Stimulated activated CD4-positive, alpha-beta T cell treated with anti-CD3 and anti-CD28 coated beads, Interleukin-1b, Interleukin-23, amount 100 ng/mL, for 1 hour (primary cell): ENCODE measurements at places on chromosomes 2 and 18.

DNA sequence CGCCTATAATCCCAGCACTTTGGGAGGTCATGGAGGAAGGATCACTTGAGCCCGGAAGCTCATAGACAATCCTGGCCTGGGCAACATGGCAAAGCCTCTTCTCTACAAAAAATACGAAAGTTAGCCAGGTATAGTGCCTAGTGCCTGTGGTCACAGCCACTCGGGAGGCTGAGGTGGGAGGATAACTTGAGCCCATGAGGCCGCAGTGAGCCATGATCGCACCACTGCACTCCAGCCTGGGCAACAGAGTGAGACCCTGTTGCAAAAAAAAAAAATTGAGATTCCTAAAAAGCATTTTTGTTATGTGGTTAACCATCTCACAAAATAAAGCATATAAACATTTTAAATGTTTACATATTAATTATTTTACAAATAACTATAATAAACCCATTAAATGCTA lies 13.9 kb downstream of the PCBP1 start:
- DNase-seq, result no peak

DNA sequence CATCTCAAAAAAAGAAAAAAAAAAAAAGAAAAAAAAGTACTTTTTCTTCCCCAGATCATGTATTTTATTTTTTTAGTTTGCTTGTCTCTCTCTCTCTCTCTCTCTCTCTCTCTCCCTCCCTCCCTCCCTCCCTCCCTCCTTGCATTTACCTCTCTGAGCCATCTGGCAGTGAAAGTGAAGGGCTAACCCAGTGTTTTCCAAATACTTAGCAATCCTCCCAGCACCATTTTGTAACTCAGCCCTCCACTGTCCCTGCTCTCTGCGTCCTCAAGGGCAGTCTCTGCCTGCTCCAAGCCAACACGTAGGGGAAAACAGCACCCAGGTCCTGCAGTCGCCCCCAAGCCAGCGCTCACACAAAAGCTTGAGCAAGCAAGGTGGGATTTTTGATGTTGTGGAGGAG lies 19.6 kb upstream of the TEX44 start:
- no peak for DNase-seq

DNA sequence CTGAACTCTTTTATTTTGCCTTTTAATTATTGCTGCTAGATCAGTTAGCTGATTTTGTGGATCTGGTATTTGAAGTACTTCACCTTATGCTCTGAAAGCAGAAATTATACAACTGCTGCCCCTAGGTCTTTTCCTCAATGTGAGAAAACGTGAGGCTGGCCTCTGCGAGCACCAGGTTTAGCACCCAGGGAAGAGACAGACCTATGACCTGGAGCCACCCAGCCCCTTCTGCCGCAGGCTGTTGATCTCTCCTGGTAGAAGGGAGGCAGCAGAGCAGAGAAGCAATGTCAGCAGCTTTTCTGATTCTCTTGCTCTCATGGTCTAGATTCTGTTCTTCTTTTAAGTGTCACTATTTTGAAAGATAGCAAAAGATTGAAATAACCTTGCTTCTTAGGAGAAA lies 19.9 kb downstream of the TRAPPC12 start:
- DNase-seq, result no peak

- DNase-seq, result no peak
Observed at GRCh38 chr18:67222887-67223286, 293.6 kb downstream of the DSEL start.

- DNase-seq, result no peak
Observed at GRCh38 chr2:160367887-160368286, 125.7 kb downstream of the RBMS1 start.

- no peak for DNase-seq
Observed at GRCh38 chr18:47274961-47275360, 23.5 kb upstream of the SKOR2 start.

DNA sequence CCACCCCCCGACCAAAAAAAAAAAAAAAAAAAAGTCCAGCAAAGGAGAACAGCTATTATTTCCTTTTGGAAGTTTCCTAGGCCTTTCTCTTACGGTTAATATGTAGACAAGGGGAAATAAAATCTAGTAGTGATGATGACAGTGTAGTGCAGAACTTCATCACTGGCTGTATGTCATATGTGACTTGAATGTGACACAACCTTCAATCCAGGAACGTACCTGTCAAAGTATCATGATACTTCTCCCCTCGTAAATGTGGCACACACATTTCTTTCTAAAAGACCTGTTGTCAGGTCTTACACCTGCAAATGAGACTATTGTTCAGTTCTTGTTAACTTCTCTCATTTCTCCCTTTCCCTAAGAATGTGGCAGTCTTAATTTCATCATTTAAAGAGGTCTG lies 173.5 kb downstream of the PRPF40A start:
- no peak for DNase-seq

DNA sequence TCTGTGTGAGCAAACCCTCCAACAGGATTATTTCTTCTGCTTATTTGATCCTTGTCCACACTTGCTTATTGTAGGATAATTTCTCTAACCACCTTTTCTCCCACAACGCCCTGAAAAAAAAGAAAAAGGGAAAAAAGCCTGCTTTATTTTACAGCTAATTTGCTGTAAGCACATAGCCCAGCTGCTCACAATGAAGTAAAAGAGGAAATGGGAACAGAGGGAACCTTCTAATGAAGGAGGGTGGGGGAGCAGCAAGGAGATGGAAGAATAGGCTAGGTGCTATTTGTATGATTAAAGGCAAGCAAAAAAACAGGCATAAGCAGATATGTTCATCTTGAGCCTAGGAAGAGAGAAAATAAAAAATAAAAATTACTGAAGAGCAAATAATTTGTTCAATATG lies 331.6 kb downstream of the TXNL1 start:
- no peak for DNase-seq

DNA sequence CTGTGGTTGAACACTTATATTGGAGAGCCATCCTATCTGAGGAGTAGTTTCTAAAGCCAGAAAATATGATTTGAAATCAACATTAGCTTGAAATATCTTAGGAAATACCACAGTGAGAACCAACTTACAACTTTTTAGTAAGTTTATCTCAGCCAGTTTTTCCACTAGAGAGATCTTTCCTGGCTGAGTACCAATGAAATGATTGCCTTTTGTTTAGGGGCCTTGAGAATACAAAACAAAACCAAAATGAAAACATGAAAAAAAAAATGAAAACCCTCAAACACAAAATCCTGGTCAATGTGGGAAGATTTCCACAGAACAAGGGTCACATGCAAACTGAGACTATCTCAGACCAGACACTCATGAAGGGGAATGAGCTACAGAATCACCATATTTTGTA lies 429.0 kb downstream of the SETBP1 start:
- no peak for DNase-seq

GRCh38 chr2:111099402-111099801 lies 21.3 kb upstream of the BCL2L11 start:
- DNase-seq, result no peak

- no peak for DNase-seq
Observed at GRCh38 chr2:240344904-240345303, 90.6 kb upstream of the GPC1 start.

DNA sequence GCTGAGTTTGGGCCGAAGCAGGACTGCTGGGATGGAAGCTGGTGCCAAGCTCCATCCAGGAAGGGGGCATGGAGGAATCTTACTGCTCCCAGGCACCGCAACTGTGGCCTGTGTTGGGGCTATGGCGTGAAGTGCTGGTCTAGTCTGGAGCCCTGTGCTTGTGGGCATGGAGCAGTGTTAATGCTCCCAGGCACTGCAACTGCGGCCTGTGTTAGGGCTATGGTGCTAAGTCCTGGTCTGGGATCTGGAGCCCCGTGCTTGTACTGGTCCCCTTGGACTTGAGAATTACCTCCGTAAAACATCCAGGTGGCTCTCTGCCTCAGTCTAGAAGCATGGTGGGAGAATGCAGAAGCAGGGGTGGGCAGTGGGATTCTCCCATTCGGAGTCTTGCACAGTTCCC lies 1379.4 kb upstream of the ACVR2A start:
- no peak for DNase-seq

DNA sequence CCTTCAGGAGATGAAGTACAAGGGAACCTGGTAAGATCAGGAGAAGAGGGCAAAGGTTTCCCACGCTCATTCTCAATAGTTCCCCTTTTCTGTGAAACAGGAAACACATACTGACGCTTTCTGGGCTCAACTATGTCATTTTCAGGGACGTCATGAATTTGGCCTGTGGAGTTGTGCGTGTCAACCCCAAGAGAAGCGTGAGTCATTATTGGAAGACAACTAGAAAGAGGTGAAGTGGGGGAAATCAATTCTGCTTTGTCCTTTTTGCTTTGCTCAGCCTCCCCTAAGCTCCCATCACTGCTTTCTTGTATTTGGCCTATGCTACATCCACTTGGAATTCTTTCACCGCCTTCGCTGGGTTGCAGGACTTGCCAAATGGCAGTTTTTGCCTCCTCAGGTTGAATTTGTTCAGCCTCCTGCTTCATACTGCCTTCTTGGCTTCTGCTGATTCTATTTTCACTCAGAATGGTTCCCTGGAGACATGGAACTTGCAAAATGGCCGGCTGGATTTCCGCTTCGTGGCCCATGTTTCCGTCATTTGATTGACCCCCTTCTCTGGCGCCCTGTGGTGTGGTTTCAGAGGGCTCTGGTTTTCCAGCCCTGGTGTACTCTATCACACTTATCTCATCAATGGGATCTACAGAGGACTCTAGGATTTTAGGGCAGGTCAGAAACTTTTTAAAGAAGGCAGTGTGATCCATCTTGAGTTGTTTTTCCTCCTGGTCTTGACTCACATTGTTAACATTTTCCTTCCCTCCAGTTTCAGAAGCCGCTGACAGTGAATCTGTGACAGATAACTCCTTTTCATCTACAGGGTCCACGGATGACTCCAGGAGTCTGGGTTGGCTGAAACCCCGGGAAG lies 93.3 kb downstream of the ALPK2 start:
- no peak for DNase-seq

GRCh38 chr18:76658627-76659026 lies 163.6 kb upstream of the ZNF516 start:
- DNase-seq, result no peak

DNA sequence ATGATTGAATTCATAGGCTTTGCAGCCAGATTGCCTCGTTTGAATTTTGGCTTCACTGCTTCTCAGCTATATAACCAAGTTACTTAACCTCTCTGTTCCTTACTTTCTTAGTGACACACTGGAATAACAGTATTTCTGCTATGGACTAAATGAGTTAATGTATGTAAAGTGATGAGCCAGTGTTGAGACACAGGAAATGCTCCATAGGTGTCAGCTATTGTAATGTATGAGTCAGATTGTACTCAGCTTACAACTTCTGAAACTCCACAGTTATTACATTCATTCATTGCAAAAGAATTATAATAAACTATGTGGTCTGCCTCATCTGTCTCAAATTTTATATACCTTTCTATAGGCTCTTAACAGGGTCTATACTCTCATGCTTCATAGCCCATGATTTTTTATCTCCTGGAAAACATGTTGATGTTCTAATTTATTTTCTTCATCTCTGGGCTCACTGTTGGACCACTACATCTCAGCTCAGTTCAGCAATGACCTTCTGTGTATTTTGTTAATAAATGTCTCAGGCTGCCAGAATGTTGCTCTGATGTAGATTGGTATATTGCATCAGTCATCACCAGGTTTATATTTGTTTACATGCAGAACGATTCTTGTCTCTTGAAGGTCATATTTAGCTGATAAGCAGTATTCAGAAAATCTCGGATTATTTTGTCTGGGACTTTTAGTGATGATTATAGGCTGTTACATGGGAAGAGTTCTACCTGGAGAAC lies 76.2 kb downstream of the MAP3K20 start:
- DNase-seq, result no peak

DNA sequence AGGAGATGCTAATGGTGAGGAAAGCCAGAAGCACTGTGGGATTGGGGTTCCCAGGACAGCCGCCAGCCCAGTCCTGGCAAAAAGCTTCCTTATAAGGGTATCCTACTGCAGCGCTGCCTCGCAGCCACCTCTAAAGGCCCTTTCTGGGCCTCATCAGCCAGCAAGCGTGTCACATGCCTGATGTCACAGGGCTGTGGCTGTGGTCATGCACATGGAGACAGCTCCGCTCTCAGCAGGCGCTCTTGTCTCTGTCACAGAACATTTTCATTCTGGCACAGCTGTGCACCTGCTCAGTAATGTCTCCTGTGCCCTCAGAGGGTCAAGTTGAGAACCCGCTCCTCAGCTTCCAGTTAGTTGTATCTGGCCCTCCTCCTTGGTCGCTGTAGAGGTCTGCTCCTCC lies 17.7 kb upstream of the MAL start:
- no peak for DNase-seq

GRCh38 chr2:198615972-198616371 lies 811.6 kb downstream of the PLCL1 start:
- no peak for DNase-seq

GRCh38 chr2:101518578-101519492 lies 43.9 kb upstream of the RFX8 start:
- DNase-seq, result no peak

GRCh38 chr18:48428475-48429177 lies 19.4 kb upstream of the ZBTB7C start:
- DNase-seq, result no peak

- no peak for DNase-seq
Observed at GRCh38 chr2:74515271-74515980, 1.2 kb downstream of the TLX2 start.
